ENCODE measurements at places on chromosomes 12 and 14.

DNA sequence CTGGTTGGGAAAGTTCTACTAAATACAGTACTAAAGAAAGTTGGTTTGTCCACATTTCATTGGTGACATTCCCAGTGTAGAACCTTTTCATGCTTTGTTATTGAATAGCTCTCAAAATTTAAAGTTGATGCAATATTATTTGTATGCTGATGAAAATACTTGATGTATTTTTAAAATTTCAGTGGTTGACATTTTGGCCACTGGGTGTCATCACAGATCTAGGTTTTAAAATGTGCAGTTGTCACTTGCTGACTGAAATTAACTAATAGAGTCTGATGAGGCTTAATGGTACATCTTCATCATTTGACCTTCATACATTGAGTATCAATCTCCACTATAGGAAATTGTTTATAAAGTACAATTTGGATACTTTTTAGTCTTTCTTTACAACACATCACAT is 37.1 kb downstream of the CMAS start:
- DNase-seq: no peak

DNA sequence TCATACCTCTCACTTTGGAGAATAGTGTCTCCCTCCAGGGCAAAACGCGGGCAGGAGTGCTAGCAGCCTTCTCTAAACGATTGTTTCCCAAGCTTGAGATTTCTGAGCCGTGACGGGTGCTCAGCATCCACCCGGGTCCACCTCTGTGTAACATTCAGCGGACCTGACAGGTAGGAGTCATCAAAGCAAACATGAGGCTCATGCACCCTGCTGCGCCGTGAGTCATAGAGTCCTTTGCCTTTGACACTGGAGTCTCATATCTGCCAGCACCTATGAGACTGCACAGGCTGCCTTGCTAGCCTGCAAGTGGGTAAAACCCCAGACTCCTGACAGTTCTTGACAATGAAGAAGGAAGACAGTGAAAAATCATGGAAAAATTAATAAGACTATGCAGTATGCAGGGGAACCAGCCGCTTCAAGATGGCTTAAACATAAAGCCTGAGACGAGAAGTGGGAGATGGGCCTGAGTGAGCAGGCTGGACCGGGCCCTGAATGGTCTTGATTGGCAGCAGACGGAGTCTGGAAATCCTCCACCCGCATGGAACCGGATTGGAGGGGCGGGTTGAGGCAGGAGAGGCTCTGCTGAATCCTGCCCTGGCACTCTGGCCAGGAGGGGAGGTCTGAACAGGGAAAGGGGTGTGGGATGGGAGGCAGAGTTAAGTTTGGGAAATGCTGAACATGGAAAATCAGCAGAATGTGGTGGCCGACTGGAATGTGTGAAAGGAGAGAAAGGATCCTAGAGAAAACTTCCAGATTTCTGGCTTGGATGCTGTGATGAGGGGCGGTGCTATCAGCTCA is 54.2 kb downstream of the LGMN start:
- DNase-seq: no peak

GRCh38 chr14:59439256-59439965 is 25.8 kb downstream of the GPR135 start:
- DNase-seq: no peak

DNA sequence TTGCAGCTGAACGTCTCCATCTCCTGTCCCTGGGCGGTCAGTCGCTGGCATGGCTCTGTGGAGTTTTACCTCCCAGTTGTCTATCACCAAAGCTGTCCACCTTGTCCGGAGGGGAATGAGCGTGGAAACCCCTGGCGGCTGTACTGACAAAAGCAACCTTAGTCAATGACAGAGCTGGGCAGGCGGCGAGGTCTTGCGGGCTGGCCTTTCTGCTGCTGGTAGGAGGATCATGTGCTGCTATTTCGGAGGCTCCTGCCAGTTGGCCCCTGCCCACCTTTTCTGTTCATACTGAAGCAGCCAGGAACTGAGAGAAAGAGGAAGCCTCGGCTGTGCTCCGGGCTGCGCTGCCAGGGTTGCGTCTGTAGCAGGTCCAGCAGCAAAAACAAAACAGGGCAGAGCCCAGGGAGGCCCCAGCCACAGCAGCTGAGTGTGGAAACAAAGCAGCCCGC is 57.7 kb downstream of the HMGA2 start:
- no peak for DNase-seq
